ENCODE measurements at places on chromosomes 5 and 9.

DNA sequence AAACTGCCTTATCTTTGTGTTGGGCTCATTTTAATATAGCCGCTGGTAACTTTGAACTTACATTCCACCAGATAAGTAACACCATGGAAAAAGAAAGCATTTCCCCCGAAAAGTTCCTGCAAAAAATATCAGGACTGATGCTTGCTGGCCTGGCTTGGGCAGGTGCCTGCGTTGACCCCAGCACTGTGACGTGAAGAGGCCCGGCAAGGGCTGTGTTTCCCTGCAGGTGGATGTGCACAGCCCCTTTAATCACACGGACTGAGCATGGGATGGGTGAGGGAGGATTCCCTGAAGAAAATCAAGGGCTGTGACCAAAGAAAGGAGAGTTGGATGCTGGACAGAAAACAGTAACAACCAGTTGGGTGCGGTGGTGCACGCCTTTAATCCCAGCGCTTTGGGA, 138.2 kb downstream of the NSG2 start:
- no peak for DNase-seq

DNA sequence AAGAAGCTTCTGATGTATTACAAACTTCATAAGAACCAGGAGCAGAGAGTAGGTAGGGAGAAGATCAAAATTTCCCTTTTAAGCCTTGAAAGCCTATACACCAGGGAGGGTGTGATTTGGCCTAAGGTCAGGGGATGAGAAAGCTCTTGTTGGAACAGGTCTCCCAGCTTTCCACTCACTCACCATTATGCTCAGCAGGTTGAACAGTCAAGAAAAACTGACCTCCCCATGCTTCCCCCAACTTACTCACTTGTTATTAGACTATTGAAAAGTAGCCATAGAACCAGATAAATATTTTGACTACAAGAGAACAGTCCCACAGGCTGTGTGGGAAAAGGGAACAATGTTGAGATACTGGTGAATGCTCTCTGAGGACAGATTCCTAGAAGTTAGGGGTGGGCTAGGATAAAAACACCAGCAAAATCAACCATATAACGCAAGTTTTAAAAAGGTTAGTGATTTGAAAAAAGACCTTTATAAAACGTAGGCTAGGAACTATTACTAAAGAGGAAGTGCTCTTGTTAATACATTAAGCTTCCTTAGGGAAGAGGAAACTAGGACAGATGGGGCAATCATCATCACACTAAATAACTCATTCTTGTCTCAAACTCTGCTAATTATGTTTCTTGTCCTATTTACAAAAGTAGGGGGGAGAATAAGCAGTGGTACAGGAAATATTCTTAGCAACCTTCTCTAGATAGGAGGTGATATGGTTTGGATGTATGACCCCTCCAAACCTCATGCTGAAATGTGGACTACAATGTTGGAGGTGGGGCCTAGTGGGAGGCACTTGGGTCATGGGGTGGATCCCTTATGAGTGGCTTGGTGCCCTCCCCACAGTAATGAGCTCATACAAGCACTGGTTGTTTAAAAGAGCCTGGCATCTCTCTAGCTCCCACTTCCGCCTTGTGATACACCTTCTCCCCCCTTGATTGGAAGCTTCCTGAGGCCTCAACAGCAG, 31.0 kb downstream of the PCDHGC5 start:
- DNase-seq: no peak

DNA sequence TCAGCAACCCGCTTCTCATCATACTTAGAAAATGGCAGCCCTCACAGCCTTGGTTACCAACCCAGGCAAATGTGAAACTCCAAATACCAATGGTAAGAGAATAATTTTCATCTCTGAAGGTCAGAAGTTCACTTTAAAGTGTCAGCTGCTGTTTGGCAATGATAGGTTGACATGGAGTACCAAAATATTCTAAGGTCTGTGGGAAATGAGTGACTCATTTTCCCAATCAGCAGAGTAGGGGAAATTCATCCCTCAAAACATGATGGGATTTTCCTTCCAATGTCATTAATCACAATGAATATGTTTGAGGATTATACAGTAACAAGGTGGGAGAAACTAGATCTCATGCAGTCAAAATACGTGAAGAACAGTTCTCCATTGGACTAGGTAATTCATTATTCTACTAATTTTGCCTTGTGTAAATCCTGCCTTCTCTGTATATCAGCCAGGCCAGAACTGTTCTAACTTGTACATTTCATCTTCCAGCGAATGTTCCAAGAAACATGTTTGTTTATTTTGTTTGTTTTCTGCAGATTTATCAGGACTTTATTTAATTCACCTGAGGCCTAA, 53.1 kb upstream of the ERBIN start:
- DNase-seq: no peak

- DNase-seq: no peak
Observed at GRCh38 chr5:148457183-148457620, 73.4 kb downstream of the FBXO38 start.

- no peak for DNase-seq
Observed at GRCh38 chr9:12798066-12798770, 23.4 kb downstream of the LURAP1L start.

GRCh38 chr5:64526734-64527439, 21.1 kb downstream of the RGS7BP start:
- no peak for DNase-seq

DNA sequence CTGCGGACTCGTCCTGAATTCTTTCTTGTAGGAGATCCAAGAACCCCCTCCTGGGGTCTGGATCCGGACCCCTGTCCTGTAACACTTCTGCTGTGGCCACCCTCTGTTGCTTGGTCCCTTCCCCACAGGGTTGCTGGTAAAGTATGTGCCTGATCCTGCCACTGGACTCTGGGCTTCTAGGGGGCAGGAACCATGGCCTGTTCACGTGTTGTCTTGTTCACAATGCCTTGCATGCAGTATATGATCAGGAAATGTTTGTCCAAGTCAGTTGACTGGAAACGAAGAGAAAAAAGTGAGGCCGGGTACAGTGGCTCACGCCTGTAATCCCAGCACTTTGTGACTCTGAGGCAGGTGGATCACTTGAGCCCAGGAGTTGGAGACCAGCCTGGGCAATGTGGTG, 139.3 kb upstream of the ALDH1B1 start:
- DNase-seq: no peak

- DNase-seq: no peak
Observed at GRCh38 chr5:176418251-176418650, 1.9 kb upstream of the CLTB start.

GRCh38 chr5:168217497-168217896, 73.9 kb upstream of the WWC1 start:
- DNase-seq: no peak

- no peak for DNase-seq
Observed at GRCh38 chr9:99035313-99035712, 69.6 kb upstream of the TGFBR1 start.

Data from tibial nerve (tissue), 4 donors.